Activated T-cell treated with anti-CD3 and anti-CD28 coated beads for 4 hours (primary cell): ENCODE measurements at places on chromosomes 5 and 9.

GRCh38 chr5:159571501-159572244, 241.4 kb upstream of the IL12B start:
- no peak for DNase-seq

GRCh38 chr9:135075234-135076142, 12.0 kb upstream of the OLFM1 start:
- DNase-seq: no peak

DNA sequence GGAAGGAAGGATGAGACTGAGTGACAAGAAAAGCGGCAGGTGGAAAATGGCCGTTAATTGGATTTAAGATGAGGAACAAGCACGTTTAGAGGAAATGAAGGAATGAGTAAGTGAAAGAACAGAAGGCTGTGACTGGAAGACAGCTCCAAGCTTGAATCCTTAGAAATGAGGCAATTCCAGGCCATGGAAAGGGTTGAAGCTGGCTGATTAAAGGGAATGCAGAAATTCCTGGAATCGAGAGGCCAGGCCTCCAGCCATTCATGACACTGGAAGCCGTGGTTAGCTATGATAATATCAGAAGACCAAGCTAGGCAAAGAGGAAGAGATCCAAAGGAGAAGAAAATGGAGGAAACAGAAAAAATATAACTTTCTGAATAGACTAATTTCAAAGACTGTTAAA, 84.2 kb downstream of the ARL15 start:
- DNase-seq: no peak

DNA sequence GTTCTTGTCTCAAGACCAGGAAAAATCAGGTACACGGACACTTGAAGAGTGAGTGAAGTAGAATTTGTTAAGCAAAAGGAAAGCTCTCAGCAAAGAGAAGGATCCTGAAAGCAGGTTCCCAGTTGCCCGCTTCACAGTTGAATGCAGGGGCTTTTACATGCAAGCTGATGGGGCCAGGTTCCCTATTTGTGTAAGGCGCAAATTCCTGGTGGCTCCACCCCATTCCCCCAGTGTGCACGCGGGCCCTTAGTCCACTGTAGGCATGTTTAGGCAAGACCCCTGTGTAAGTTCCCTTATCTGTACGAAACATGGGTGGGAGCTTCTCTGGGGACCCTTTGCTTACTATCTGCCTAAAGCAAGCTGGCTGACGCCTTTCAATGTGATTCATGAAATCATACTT, 2.7 kb upstream of the AGTPBP1 start:
- no peak for DNase-seq

GRCh38 chr5:151432210-151432609, 15.2 kb upstream of the SLC36A1 start:
- no peak for DNase-seq

- no peak for DNase-seq
Measured at GRCh38 chr5:6786786-6787495, 73.7 kb downstream of the TENT4A start.

DNA sequence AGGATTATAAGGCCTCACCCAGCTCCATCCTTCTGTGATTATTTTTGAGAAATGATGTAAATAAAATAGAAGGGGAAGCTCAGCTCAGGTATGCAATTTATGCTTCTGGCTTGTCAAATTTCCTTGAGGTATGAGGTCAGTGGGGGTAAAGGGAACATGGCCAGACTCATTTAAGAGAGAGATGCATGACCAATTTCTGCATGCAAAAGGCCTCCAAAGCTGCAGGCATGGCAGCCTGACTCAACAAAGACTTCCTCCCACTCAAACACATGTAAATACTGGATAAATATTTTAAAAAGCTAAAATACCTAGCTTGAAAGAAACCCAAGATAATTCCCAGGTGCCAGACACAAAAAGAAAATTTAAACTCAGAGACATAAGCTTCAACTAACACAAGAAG, 101.4 kb upstream of the SLC1A3 start:
- no peak for DNase-seq

DNA sequence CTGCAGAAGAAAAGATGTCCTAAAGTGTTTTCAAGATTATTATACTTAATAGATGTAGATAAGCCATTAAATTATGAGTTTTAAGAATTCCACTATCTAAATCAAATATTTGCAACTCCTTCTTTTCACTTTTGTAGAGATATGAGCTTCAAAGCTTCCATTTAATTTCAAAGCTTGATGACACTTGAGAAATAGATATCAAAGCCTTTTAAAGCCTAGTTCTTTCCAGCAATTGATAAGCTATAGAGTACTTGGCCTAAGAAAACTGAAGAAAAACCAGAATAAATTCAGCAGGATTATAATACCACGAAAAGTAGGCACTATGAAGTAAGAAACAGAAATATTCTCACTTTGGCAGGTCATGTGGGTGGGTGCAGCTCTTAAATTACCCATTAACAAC, 1.7 kb downstream of the TNFSF8 start:
- DNase-seq: no peak

GRCh38 chr5:178465228-178465860, 124.8 kb downstream of the COL23A1 start:
- no peak for DNase-seq

GRCh38 chr5:90968319-90968718, 409.7 kb downstream of the ADGRV1 start:
- no peak for DNase-seq

- DNase-seq: no peak
Measured at GRCh38 chr9:124191691-124192395, 65.9 kb upstream of the NEK6 start.

DNA sequence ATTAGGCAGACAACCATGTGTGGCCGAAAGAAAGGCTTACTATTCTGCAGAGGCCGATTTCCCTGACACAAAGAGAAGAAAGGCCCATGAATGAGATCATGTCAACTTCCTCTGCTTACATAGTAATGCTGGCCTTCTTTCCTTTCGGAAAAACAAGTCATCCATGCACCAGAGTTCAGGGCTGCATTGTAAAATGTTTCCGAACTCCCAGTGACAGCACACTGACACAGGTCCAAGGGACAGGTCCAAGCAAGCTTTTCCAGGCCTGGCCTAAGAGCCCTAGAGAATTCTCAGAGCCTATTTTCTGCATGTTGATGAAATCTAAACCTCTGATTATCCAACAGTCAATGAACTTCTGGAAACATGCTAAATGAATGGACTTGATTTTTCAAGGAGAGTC, 140.9 kb downstream of the ZNF608 start:
- DNase-seq: no peak

GRCh38 chr5:38856660-38857059, 10.8 kb downstream of the OSMR start:
- DNase-seq: no peak

DNA sequence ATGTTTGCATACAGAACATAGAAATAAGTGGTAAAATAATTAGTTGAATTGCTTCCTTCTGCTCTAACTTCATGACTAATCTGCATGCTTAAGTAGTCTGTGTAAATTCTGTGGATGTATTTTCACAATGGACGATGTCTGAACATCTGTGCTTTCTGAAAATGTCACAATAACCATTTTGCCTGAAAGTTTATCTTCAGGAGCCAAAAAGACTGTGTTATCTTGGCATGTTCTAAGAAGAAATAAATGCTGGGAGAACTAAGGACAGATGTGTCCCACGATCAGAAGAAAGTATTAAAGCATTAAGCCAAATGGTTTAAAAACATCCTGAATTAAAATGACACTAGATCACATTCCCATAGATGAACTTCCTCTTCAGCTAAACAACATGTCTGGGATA, 397.6 kb downstream of the SPOCK1 start:
- DNase-seq: no peak

GRCh38 chr9:136437839-136438547, 1.7 kb downstream of the INPP5E start:
- no peak for DNase-seq

GRCh38 chr5:167652690-167653089, 638.8 kb upstream of the WWC1 start:
- no peak for DNase-seq

- no peak for DNase-seq
Measured at GRCh38 chr9:89606624-89607311, 2.0 kb downstream of the GADD45G start.

DNA sequence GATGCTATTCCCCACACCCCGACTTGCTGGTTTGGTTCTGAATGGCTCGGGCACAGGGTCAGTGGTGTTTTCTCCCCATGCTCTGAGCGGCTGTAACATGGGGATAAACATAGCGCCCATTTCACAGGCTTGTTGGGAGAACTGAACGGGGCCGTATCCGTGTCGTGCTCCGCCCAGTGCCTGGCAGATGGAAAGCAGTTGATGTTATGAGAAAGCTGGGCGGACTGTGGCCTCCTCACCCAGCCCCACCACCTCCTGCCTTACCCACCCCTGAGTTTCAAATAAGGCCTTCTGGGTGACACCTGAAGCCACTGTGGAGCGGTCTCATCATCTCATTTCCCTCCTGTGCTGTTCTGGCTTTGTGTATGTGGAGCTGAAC, 14.5 kb downstream of the ORM2 start:
- DNase-seq: no peak

DNA sequence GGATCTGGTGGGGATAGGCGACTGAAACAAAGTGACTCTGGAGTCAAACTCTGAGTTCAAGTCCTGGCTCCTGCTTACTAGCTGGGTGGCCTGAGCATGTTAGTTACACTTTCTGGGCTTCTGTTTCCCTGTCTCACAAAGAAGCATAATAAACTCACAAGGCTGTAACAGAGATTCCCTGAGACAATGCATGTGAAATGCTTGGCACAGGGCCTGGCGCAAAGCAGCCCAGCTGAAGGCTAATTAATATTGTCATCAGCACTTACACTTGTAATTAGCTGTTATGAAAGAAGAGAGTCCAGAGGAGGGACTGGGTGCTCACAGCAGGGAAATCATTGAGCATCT, 64.1 kb upstream of the SPOCK1 start:
- no peak for DNase-seq

DNA sequence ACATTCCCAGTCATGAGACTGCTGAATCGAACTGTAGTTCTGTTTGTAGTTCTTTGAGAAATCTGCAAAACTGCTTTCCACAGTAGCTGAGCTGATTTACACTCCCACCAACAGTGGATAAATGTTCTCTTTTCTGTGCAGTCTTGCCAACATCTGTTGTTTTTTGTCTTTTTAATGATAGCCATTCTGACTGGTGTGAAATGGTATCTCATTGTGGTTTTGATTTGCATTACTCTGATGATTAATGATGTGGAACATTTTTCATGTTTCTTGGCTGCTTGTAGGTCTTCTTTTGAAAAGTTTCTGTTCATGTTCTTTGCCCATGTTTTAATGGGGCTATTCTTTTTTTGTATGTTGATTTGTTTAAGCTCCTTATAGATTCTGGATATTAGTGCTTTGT, 187.3 kb upstream of the TLE4 start:
- no peak for DNase-seq

DNA sequence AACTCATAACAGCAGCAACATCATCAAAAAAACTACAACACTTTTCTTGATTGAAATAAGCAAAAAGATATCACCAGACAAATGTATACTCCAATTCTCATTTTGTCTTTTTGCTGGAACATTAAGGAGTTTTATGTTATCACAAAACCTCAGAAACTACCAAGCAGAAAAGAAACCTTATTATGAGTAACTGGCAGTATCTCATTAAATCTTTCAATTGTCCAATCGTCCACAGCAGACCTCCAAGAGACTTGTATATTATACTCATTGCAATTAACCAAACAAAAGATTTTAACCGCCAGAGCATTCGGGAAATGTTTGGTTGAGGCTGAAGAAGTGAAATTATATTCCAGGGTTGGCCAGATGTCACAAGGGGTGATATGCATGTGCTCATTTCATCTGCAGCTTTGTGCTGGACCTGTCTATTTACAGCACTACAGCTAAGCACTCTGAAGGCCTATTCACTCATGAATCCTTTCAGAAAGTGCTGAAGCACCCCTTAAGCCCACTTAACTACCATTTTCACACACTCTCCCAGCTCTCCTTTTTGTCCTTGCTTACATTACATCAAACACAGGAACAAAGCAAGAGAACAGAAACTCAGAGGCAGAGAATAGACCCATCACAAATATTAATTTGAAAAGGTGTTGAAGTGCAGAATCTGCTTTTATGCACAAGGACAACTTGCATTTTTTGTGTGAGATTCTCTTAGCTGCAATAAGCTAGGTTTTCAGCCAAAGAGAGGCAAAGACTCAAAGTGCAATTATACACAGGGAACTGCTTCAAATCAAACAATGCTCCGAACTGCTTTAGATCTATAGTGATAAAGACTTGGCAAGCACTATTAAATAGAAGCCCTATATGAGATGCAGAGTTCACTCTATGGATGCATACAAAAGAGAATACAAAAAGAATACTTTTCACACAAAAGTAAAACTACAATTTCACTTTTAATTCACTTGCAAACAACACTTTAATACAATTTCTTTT, 150.4 kb upstream of the POU5F2 start:
- DNase-seq: no peak

GRCh38 chr5:174849426-174849825, 125.0 kb downstream of the MSX2 start:
- no peak for DNase-seq

DNA sequence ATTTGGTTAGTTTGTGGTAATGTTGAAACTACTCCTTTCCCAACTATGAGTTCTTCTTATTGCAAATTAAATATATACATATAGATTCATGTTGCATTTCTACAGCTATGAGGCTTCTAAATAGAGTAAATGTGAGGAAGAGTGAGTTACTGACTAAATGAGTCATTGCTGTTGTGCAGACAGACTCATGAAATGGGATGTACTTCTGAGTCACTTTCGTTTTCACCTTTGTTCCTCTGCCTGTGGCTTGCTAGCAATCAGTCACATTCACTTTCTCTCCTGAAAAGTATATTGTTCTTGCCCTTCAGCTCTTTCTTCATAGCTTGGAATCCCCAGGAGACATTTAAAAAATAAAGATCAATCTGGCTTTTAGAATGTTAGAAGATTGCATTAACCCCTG, 295.5 kb upstream of the SMC2 start:
- DNase-seq: no peak

GRCh38 chr5:36657563-36657995, 51.2 kb downstream of the SLC1A3 start:
- DNase-seq: no peak

GRCh38 chr5:126348855-126349635, 74.2 kb upstream of the GRAMD2B start:
- no peak for DNase-seq

- DNase-seq: no peak
Measured at GRCh38 chr5:165258197-165258771, 1752.9 kb downstream of the MAT2B start.

GRCh38 chr9:7489036-7489435, 310.5 kb downstream of the DMAC1 start:
- no peak for DNase-seq

DNA sequence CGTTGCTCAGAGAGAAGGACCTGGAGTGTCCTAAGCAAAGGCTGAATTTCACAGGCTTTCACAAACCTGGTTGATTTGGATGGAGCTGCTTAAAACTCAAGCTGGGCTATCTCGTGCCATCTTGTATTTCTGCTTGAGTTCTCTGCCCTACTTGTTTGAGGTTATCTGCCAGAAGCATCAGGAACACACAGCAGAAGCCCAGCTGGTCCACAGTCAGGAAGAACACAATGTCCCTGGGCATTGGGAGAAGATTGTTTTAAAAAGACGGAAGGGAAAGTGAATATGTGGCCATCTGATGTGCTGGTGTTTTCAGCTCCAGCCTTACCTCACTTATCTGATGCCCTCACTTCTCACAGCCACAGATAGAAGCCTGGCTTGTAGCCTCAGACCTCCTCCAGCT, 32.9 kb upstream of the SLC36A1 start:
- DNase-seq: no peak
